Stimulated activated CD8-positive, alpha-beta memory T cell treated with anti-CD3 and anti-CD28 coated beads, Interleukin-4, amount 100 ng/mL, for 1 hour (primary cell): ENCODE measurements at places on chromosomes 2 and 18.

- no peak for DNase-seq
Observed at GRCh38 chr2:158570869-158571268, 114.1 kb downstream of the PKP4 start.

DNA sequence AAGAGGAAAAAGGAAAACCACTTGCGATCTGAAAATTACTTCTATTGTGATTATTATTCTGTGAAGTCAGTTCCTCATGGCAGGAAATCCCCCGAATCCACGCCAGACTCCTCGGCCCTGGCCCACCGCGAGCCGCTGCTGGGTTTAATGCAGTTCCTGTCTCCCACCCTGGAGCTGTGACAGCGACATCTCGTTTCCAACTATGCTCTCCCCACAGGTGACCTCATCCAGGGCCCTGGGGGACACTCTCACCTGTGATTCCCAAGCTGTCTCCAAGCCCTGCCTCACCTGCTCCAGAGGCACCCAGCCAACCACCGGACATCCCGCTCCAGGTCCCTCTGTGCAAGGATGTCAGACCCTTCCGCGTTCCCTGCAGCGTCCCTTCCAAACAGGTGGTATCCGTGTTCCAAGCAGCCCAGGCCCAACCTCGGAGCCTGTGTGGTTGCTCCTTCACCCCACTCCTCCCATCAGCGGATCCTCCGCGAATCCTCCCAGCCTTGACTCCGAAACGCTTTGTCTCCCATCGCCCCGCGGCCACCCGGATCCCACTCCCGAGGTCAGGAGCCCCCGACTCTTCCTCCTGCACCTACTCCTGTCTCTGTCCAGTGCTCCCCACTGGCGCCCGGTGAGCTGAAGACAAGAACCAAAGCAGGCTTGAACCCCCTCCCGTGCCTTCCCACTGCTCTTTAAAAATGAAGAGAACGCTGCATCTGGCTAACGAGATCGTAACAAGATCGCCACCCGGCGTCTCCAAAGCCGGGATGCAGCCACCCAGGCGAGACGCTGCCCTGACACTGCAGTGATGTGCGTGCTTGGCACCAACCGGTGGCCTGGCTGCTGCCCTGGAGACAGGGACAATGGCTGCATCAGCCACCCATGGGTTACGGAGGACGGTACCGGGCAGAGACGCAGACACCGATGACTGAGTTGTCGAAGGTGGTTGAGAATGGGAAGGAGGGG is 96.5 kb downstream of the NDUFA10 start:
- no peak for DNase-seq

DNA sequence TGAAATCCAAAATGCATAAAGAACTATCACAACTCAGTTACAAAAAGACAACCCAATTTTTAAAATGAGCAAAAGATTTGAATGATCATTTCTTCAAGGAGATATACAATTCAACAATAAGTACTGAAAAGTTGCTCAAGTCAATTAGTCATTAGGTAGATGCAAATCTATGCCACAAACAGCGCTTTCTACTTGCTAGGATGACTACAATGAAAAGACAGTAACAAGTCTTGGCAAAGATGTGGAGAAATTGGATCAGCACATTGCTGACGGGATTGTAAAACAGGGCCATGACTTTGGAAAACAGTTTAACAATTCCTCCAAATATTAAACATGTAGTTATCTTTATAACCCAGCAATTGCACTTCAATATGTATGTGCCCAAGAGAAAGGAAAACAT is 166.3 kb upstream of the MC4R start:
- DNase-seq, result no peak

- DNase-seq, result no peak
Observed at GRCh38 chr2:152496371-152496770, 161.4 kb downstream of the FMNL2 start.

DNA sequence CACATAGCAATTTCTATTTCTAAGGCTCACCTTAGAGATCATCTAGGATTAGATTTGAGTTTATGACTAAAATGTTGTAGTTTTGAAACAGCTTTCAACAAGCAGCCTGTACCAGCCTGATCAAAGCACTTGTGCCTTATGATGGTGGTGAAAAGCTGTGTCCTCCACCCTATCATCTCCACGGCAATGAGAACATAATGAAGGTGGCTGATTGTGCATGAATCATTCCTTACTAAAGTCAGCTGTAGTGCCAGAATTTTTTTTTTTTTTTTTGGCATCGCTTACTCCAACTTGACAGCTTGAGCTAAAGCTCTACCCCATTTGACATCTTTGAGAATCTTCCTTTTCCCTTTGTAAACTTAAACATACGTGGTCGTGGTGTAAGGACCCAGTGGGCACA is 86.0 kb downstream of the DCC start:
- no peak for DNase-seq

GRCh38 chr18:35324926-35325655 is 19.1 kb downstream of the ZNF24 start:
- DNase-seq, result no peak

- DNase-seq, result no peak
Observed at GRCh38 chr2:239876271-239876947, 148.7 kb downstream of the NDUFA10 start.

- no peak for DNase-seq
Observed at GRCh38 chr2:221515864-221516263, 56.2 kb downstream of the EPHA4 start.
